ENCODE measurements at places on chromosomes 5 and 9.
A peak's percentile ranks its signal among the peaks of the same experiment; 100 is the strongest.

DNA sequence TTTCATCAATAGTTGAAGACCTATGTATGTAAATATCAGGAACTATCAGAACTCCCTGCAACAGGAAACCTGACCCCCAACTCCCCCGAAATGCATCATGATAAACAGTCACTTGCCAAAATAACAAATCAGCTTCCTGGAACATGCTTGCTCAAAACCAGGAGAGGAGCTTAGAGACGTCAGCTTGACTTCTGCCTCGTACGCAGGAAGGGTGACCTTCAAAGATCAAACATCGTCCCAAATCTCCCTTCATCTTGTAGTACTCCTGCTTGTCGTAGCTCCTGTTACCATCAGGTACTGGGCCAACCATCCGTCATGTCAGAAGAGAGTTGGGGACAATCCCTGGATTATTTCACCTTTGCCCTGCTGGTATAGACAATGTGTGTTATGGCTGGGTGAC is 396.1 kb downstream of the GADD45G start:
- DNase-seq: no peak

DNA sequence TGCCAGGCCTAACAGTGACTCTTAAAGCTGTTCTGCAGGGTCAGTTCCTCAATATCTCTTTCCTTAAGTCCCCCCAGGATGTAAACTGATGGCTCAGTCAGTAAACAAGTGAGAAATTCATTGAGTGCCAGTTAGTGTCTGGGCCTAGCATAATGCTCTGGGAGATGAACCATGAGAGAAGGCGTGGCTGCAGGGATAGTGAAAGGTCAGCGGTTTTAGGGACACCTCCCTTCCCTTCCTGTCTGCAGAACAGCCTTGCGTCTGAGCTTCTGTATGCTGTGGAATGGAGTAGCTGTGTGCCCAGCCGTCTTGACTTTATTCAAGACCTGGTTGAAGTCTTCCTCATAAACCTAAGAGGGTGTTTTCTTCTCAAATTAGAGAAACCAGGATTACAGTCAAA is 46.7 kb upstream of the DMRT3 start:
- DNase-seq: no peak

DNA sequence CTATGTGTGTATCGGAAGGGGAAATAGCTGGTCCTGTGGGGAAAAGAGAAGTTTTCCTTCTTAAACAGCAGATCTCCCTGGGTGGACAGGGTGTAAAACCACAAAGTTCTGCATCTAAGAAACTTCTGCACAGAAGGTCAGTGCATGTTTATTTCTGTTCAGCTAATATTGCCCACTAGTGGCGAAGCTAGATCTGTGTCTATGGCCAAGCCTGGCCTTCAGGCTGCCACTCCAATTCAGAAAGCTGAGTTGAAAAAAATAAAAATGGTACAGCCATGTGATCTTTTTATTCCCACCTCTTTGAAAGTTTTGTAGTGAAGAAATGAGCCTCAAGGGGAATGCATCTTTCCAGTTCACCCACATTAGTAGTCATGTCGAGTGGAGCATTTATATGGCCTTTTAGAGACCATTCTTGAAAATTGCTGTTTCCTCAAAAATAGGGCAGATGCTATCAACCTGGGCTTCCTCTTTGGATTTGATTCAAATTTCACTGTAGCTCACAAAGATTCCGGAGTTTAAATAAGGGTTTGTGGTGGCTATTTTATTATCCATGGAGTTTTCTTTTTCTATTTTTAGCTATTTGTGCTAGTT is 488.0 kb downstream of the PRELID2 start:
- DNase-seq: no peak

GRCh38 chr5:123150089-123150488 is 61.0 kb downstream of the PRDM6 start:
- DNase-seq: no peak

- DNase-seq: no peak
Observed at GRCh38 chr9:130325921-130326320, 60.4 kb downstream of the HMCN2 start.

DNA sequence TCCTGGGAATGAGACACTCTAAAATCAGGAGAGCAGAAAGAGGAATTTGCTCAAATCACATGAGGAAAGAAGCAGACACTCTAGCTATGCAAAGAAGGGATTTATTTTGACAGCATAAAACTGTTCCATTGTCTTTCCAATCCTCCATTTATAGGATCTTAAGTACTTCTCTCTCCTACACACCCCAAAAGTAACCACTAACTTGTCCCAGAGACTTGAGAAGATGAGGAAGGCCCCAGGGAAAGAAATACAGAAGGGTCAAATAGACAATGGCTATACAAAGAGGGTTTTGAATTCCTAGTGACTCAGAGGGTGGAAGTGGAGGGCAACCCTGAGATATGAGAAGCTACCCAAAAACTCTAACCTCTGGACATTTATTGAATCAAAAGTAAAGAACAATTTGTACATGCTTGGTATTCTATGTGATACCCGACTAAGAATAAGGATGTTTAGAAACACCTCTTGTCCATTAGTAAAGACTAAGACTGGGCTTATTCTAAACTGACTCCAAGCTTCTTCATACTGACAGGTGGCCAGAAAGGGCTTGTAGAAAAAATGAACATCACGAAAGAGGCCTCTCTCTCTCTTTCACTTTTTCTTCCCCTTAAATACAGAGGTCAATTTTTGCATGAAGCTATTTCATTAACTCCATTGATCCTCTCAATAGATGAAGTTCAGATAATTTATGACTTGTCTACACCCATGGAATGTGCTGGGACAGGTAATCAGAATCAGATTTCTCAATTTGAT is 20.6 kb downstream of the DMAC1 start:
- DNase-seq: no peak

- DNase-seq: peak; percentile 6
Observed at GRCh38 chr5:146340260-146341081, 1.8 kb downstream of the POU4F3 start.

DNA sequence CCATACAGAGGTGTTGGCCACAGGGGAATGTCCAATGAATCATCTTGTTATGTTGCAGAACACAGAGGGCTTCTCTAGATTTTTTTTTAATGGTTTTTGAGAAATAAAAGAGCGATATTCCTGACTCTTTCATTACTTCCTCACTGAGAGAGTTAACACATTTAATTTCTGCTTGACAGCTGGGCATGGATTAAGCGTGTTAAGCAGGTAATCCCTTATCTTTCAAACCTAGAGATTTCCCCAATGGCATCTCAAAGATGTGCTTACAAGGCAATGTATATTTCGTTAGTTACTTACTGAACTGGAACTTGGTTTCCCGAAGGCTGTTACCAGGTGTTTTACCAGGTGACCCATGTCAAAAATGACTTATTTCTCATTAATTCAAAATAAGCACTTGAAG is 21.8 kb upstream of the ADCY2 start:
- DNase-seq: no peak

- DNase-seq: no peak
Observed at GRCh38 chr9:124628741-124629140, 121.5 kb upstream of the NR5A1 start.
